ENCODE measurements at places on chromosomes 5 and 9.
A peak's percentile ranks its signal among the peaks of the same experiment; 100 is the strongest.

GRCh38 chr5:91255396-91256141 lies 127.5 kb downstream of the ARRDC3 start:
- no peak for DNase-seq

DNA sequence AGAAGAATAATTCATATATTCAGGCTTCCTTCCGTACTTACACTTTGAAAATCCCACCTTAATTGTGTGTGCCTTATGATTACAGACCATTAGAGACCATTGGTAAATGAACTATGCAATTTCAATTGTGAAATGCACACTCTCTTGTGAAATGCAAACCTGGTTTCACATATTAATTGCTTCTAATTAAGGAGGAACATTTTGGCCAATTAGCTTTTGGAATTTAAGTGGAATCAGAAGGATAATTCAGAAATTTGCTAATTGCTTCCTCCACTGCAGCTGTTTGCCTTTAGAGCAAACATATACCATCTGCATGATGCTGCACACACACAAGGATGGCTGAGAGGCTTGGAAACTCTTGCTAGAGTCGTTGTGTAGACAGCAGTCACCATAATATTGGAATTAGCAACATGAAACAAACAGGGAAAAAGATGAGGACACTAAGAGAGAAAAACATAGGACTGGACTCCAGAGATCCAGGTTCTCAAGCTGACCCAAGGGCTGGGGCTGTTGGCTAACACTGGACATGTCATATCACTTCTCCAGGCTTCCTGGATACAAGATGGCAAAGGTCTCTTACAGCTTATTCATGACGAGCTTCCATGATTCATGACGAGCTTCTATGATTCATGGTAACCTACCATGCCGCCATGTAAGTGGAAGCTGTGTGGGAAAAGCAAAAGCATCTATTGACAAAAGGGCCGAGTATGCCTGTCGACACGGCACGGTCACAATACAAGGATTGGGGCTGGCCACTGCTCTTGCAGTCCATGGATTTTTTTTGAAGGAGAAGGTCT lies 78.0 kb downstream of the PTCH1 start:
- DNase-seq, result no peak

GRCh38 chr5:93076566-93076965 lies 504.5 kb downstream of the NR2F1-AS1 start:
- DNase-seq, result no peak

DNA sequence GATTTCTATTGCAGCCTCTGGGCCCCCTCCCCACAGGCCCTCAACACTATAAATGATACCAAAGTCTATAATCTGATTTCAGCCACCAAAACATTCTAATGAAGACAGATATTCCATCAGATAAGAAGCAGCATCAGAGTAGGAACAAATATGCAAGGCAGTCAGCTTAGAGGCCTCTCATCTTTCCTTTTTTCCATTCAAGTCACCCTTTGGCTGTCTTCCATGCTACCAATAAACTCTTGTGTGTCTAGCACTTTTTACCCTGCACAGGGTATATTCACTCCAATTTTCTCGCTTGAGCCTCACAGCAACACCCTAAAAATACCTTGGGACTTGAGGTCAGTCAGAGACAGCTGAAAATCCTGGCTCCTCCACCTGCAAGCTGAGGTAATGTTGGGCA lies 193.7 kb downstream of the BRINP1 start:
- no peak for DNase-seq

DNA sequence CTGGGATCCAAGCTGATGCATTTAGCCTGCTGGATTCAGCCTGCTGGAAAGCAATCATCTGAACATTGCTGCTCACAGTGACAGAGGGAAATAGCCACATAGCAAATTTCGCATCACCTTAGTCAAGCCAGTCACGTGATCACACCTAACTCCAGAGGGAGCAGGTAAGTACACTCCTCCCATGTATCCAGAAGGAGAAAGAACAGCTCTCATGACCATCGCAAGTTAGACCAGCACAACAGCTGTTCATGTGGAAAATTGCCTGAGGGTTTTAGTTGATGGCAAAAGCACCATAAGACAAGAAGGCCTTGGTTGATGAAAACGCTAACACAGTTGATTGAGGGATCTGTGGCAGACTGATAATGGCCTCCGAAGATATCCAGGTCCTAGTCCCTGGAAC lies 34.2 kb upstream of the MYO10 start:
- DNase-seq, result no peak

DNA sequence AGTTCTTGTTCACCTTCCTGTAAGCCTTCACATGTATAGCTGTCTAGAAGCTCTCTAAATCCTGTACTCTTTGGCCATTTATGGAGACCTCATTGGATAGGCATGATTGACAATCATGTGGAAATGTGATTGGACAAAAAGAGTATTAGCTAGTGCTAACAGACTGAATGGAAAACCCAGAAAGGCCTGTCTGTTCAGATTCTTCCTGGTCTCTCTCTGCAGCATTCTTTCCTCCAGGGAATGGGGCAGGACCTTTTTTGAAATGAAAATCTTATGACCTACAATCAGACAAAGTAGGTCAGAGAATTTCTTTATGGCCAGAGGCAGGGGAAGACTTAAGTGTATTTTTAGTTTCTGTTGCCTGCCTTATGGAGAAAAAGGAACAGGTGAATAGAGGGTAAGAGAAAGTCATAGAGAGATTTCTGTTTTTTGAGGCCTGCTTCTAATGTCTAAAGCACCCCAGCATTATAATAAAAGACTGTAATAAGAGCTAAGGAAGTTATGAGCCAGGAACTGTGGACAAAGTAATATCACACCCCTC lies 152.4 kb upstream of the CCDC152 start:
- DNase-seq, result no peak

DNA sequence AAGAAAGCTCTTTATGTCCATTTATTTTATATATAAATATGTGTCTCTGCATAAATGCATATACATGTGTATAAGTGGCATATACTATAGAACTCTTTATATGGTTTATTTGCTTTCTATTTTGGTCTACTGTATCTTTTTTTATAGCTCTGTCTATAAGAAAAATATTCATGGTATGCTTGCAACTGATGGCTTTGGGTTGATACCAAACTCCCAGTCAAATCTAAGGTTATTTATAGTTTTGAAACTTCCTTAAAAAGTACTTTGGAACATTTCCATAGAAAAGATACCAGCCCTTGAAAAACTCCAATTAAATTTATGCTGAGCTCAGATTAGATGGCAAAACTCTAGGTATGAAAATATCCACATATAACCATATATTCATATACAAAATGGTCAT lies 120.0 kb upstream of the KLF9 start:
- DNase-seq, result no peak

- DNase-seq, result no peak
Measured at GRCh38 chr9:93379051-93379450, 72.4 kb upstream of the FAM120A start.

GRCh38 chr9:114413861-114414301 lies 26.1 kb upstream of the AKNA start:
- DNase-seq, result no peak

DNA sequence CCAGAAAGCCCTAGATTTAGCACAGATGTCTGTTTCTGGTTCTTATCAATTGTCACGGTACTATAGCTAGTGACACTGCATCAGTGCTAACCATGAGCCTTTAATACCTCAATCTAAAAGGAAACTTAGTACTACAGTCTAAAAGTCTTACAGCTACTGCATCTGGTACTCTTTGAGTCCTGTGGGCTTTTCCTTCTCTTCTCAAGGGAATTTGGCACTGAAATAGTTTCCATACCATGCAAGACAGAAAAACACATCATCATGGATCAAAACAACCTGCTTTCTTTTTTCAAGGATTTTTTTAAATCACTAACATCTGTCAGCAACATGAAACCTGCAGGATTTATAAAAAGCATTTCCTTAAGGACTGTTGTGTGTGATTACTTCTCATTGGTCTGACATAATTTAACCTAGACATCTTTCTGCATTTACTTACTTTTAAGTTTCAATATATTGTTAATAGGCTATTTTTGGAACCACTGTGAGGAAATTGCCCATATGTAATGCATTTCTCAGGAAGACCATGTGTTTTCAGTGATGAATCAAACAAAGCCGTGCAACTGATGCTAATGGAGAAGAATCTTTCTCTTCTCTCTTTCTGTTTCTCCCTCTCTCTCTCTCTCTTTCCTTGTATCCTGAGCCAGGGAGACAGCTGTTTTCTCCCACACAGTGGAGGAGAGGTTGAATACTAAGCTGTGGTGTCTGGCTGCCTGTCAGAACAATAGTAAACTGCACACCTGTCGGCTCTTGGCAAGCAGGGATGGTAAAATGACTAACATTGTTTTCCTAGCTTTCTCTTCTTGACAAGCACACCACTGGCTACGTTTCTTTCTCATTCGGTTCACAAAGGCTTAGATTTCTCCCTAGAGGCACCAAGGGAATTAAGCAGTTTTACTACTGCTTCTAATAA lies 273.4 kb downstream of the CSNK1G3 start:
- no peak for DNase-seq

DNA sequence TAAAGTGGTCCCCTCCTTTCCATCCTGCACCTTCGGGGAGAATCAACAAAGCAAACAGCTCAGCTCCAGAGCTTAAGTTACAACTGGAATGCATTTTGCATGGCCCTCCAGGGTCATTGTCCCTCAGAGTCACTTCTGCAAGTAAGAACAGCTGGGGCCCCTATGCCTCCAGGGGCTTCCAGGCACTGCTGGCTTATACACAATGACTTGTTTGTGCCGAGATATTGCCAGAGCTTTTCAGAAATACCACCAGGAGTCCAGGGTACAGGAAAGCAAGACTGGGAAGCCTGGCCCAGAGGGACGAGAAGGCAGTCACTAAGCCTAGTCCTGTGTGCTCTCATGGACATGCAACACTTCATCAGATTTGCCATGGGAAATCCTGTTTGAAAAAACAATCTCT lies 11.3 kb downstream of the FRMD3 start:
- no peak for DNase-seq

DNA sequence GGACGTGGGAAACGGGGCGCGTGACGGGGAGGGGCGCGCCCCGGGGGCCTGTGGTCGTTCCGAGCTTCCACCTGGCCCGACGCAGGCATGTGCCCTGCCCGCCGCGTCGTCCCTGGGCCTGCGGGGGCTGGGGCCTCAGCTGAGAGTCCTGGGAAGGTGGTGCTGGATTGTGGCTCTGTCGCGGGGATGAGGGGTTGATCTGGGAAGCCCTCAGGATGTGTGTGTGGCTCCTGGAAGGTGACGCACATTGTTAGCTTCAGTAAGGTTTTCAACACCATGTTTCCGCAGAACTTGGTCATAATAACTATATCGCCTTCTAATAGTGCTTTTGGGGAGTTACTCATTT lies 589.1 kb downstream of the MTRR start:
- no peak for DNase-seq

DNA sequence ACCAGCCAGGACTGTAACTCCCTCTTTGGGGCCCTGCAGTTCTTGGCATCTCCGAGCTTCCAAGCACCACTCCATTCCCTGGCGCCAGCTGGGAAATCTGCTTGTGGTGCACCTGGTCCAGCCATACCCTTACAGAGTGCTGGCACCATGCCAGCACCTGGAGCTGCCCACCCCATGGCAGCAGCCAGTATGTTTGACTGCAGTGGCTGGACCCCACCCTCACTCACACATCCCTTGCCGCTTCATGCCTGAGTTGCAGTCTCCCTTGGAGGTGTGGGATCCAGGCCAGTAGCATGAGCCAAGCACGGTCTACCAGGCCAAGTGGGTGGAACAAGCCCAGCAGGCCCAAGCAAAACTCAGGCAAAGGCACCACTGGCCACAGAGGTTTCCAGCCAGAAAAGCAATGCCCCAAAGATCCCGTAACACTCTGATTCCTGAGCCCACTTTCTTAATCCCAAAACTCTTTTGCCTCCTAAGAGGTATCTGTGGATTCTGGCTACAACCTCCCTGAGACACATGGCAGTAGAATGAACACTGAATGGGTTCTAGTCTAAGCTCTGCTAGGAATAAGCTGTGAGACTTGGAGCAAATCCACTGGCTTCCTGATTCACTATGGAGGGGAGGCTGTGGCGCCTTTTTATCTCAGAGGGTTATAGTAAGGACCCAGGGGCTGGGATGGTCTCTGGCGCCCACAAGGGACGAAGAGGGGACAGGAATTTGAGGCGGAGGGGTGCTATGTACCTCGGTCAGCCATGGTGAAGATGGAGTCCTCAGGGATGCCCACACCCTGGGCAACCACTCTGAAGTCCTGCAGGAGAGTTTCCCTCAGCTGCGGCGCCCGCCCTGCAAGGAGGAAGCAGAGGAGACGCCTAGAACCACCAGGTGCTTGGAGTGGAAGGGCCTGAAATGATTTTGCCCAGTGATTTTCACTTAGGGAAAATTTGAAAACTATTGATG lies 5.6 kb downstream of the AMBP start:
- DNase-seq, result no peak

DNA sequence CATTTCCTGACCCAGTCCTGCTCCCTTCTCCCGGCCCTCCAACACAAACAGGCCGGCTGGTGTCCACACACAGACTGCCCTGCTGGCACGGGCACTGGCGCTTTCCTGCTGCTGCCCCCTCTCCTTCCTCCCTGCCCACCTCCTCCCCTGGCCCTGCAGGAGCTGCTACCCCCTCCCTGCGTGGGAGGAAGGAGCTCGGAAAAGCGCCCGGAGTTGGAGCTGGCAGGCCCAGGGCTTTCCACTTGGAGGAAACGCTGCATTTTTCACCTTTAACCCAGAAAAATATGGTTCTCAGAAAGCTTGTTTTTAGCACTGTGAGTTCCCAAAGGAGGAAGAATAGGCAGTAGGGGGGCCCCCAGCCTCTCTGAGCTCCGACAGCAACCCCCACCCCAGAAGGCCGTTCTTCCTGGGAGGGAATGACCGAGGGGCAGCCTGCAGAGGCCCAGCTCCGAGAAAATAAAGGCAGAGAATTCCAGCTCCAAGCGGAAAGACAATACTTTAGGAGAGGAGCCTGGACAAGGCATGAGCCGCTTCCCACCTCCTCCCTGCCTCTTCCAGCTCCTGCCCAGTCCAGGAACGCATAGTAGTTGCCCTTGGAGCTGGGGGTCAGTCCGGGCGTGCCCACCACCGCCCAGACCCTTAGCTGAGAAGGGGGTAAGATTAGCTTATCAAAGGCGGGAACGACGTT lies 88.9 kb downstream of the LIFR start:
- peak; percentile 74 for DNase-seq

DNA sequence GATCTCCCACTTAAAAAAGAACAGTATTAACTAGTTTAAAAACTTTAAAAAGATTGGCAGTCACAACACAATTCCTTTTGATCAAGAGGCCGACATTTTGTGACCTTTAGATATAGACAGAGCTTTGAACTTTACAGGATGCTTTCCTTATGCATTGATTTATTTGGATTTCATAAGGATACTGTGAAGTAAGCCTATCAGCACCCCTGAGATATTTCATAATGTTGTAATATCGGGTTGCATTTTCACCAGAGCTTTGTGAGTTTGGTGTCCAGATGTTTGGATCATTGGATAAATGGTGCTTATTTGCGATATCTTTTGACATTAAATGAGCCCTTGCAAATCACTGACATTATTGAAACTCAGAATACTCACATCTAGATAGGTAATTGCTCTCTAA lies 7.7 kb downstream of the PALM2AKAP2 start:
- DNase-seq, result no peak

- DNase-seq, result no peak
Measured at GRCh38 chr5:171593976-171594375, 174.5 kb downstream of the FGF18 start.

DNA sequence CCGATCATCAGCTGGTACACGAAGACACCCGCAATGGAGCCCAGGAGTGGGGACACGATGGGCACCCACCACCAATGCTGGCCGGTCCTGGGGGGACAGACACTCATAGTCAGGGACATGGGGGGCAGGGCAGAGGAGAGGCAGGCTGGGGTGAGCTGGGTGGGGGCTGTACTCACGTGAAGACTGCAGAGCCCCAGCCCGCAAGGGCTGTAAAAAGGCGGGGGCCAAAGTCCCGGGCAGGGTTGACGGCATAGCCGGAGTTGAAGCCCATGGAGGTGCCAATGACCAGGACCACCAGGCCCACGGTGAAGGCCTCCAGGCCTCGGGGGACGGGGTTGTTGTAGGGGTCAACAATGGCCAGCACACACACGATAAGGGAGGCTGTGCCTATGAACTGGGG lies 5.3 kb downstream of the AQP3 start:
- no peak for DNase-seq

Data from pulmonary artery endothelial cell (primary cell).